ENCODE measurements at places on chromosomes 7 and 10. TPM values are rescaled to one million over a fixed set of nuclear protein-coding genes. Genes with fewer than 3 reads are reported as not detected.

- DNase-seq = no peak
Measured at GRCh38 chr10:80405035-80405434, 3.3 kb upstream of the PRXL2A start.

Gene KIFBP
- total RNA-seq = 36.4 TPM

Gene GDF10
- 0.43 TPM for total RNA-seq

GRCh38 chr10:105075031-105075430, 433.9 kb downstream of the SORCS3 start:
- no peak for DNase-seq

Gene HOXA7
- not detected for total RNA-seq

Gene GPR158
- 1.5 TPM for total RNA-seq

GRCh38 chr7:73719806-73720169, 319 bp upstream of the STX1A start:
- DNase-seq = no peak

DNA sequence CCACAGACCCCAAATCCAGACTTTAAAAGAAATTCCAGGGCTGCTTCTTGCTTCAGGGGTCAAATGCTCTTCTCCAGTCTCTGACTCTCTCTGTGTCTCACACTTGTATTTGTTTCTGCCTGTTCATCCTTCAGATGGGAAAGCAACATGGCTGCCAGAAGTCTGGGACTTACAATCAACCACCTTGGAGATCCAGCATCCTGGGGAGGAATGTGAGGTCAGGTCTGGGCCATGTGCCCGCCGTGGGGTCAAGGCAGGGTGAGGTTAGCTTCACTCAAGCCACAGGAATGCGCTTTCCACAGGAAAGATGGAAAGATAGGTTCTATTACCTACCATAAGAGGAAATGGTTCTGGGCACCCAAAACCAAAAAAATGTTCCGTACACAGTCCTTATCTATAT, 34.3 kb upstream of the NPVF start:
- DNase-seq = no peak

DNA sequence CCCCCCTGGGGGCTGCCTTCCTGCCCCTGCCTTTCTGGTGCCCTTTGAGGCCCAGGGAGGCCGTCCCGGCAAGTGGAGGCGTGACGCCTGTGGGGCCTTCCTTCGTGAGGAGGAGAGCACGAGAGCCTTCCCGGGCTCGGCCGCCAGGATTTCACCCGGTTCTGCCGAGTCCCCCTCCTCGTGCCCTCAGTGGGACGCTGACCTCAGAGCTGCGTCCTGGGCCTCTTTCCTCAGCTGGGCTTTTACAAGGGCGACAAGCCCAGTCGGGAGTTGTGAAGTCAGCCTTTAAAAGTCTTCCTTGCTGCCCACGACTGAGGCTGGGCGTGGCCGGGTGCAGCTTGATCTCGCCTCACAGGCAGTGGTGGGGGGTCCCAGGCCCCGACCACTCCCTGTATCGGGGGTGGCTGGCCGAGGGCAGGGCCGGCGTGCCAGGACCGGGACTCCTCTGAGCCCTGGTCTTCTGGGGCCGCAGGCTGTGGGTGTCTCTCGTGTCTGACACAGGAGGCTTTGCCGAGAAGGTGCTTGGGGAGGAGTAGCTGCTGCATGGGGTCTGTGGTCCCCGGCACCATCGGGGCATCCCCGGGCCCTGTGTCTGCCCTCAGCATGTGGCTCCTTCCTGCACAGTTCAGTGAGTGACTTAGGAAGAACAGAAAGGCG, 41.8 kb downstream of the FAM20C start:
- no peak for DNase-seq

Gene UTF1
- 12.2 TPM for total RNA-seq

Gene FOXI2
- 1.1 TPM for total RNA-seq

- no peak for DNase-seq
Measured at GRCh38 chr10:51656503-51656902, 42.9 kb downstream of the CSTF2T start.

- peak; percentile 27 for DNase-seq
Measured at GRCh38 chr7:41900532-41900931, 197.6 kb upstream of the INHBA start.

DNA sequence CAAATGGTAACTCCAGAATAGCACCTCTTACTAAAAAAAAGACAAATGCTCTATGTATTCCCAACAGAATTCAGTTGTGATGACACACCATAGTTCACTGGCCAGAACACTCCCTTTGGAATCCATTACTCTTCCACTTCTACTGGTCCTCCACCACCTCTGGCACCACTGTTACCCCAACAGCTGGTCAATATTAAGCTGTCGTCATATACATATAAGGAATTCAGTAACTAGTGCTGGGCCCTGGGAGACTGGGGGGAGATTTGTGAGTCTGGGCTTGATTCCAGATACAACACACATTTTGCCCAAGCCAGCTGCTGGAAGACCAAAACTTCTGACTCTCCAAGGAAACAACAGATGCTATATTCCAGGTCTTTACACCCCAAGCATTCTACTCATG, 26.0 kb upstream of the ITGA8 start:
- no peak for DNase-seq

Gene NCAPG2
- 76.5 TPM for total RNA-seq

- no peak for DNase-seq
Measured at GRCh38 chr10:60006062-60006461, 99.7 kb upstream of the CCDC6 start.

GRCh38 chr7:67406976-67407375, 410.3 kb downstream of the TYW1 start:
- no peak for DNase-seq

Gene LOXL4
- total RNA-seq = 0.23 TPM

Gene HABP2
- not detected for total RNA-seq

DNA sequence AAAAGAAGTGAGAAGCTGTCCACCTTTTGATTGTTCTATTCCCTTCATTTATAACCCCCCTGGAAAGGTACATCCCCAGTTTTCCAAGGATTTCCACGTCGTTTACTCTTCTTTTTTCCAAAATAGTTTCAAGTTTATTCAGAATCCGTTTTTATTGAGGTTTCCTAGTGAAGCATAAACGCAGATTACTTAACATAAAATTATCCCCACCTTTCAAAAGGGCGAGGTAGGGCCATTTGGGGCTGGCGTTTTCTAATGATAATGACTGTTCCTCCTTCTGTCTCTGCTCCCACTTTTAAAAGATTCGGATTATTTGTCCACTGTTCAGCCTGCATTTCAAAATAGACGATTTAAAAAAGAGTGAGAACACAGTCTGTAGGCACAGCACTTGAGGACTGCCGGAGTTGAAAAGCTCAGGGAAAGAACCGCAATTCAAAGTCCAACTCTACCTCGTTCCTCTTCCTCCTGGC, 165.2 kb upstream of the PPP1R3A start:
- DNase-seq = no peak

Gene TMEM184A
- 0.66 TPM for total RNA-seq
